ENCODE measurements at places on chromosomes 7 and 10. TPM values are rescaled to one million over a fixed set of nuclear protein-coding genes. Genes with fewer than 3 reads are reported as not detected.

GRCh38 chr7:22179442-22179879 is 177.5 kb downstream of the RAPGEF5 start:
- no peak overlapping the region for H3K27ac ChIP-seq
- no peak overlapping the region for H3K4me3 ChIP-seq
- H3K36me3 ChIP-seq, result no peaks in the 10 kb centered on the region
- no peak for DNase-seq
- H3K4me1 ChIP-seq, result peaks cover 2% of the 10 kb centered on the region
- no peaks in the 10 kb centered on the region for H3K27me3 ChIP-seq

GRCh38 chr10:5466451-5467206 is 32.7 kb downstream of the CALML5 start:
- DNase-seq, result no peak
- H3K4me3 ChIP-seq, result no peak overlapping the region
- H3K27me3 ChIP-seq, result no peaks in the 10 kb centered on the region
- no peaks in the 10 kb centered on the region for H3K4me1 ChIP-seq
- no peaks in the 10 kb centered on the region for H3K36me3 ChIP-seq

Gene CYP2E1
- 0.96 TPM for total RNA-seq

GRCh38 chr7:125126376-125126775 is 196.8 kb upstream of the POT1 start:
- H3K4me3 ChIP-seq, result no peak overlapping the region
- H3K27me3 ChIP-seq, result no peaks in the 10 kb centered on the region
- no peak overlapping the region for H3K27ac ChIP-seq
- H3K36me3 ChIP-seq, result no peaks in the 10 kb centered on the region

Gene ATP6V1F
- 155 TPM for total RNA-seq

DNA sequence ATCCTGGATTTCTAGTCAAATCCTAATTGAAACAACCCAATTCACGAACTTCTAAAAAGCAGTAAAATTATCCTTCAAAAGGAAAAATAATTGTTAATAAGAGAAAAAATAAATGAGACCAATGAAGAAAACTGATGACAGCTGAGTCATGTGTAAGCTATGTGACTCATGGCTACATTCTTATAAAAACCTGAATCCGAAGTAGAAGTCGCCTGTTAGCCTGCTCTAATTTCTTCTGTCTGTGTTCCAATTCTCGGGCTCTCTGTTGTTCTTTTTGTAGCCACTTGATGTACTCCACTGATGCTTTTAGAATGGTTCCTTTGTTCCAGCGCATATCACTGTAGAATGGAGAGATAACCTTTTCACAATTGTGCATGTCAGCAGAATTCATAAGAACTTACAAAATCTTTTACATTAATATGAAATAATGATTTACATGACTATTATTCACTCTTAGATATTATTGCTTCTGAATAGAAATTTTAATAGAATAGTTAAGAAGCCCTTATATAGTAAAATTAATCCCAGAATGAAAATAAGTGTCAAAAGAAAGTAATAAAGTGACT is 88.8 kb downstream of the TFEC start:
- no peak overlapping the region for H3K27ac ChIP-seq
- H3K36me3 ChIP-seq, result no peaks in the 10 kb centered on the region
- no peaks in the 10 kb centered on the region for H3K4me1 ChIP-seq
- DNase-seq, result no peak
- no peaks in the 10 kb centered on the region for H3K27me3 ChIP-seq
- H3K4me3 ChIP-seq, result no peak overlapping the region

GRCh38 chr7:157397731-157398691 is 61.2 kb downstream of the DNAJB6 start:
- H3K27me3 ChIP-seq, result no peaks in the 10 kb centered on the region
- H3K4me3 ChIP-seq, result no peak overlapping the region
- no peaks in the 10 kb centered on the region for H3K4me1 ChIP-seq
- H3K36me3 ChIP-seq, result peaks cover 15% of the 10 kb centered on the region
- no peak overlapping the region for H3K27ac ChIP-seq

- H3K27me3 ChIP-seq, result no peaks in the 10 kb centered on the region
- no peaks in the 10 kb centered on the region for H3K4me1 ChIP-seq
- no peak for DNase-seq
- no peak overlapping the region for H3K4me3 ChIP-seq
- H3K36me3 ChIP-seq, result no peaks in the 10 kb centered on the region
Measured at GRCh38 chr10:103564776-103565520, 71.4 kb downstream of the NEURL1 start.

Gene ASB10
- not detected for total RNA-seq

DNA sequence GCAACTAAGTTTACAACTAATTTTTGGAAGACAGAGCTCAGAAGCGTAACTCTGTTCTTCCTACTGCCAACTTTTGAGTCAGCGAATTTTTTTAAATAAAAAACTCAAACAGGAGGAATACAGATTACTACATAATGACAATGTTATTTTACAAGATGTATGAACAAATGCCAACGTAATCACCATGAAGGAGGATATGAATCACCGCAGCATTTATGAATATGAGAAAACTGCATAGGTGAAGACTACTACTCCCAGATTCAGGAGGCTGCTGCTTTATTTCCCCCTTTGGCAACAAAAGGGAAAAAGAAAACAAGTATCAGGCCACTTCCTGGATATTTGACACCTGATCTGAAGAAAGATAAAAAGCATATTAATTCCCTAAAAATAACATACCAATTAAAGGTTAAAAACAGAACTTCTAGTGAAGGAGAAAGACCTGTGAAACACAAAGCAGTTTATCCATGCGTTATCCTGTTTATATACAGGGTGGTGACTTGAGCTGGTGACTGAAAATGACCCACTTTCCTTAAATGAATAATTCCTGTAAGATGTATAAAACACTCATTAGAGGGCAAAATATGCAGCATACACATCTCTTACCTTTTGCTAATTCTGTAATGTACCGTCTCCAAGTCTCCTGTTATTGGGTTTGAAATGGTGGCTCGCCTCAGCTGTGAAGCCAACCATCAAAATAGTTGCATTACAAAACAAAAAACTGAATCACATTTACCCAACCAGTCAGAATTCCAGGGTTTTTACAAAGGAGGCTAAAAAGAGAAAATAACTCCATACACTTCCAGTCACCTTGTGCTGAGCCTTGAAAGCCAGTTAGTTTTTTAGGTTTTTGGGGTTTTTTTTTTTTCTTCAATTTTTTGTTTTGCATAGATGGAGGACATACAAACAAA is 52.0 kb downstream of the P4HA1 start:
- no peak overlapping the region for H3K27ac ChIP-seq
- H3K36me3 ChIP-seq, result peaks cover 2% of the 10 kb centered on the region
- H3K4me1 ChIP-seq, result no peaks in the 10 kb centered on the region
- no peak for DNase-seq
- H3K4me3 ChIP-seq, result no peak overlapping the region

DNA sequence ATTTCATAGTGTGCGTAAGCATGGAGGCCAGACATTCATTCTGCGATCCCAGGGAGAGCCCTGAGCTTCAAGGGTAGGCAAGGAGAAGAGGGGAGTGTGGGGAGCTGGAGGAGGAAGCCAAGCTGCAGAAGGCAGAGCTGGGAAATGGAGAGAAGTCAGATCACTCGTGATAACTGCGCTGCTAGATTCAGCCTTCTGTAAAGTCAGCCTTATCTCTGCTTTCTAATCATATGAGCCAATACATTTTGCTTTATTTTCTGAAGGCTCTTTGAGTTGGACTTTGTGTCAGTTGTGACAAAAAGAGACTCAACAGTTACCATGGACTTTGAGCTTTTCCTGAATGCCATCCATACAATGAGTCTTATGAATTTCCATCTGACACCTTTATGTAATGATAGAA is 61.7 kb upstream of the CREB5 start:
- H3K36me3 ChIP-seq, result no peaks in the 10 kb centered on the region

Gene HIBADH
- 14.2 TPM for total RNA-seq

DNA sequence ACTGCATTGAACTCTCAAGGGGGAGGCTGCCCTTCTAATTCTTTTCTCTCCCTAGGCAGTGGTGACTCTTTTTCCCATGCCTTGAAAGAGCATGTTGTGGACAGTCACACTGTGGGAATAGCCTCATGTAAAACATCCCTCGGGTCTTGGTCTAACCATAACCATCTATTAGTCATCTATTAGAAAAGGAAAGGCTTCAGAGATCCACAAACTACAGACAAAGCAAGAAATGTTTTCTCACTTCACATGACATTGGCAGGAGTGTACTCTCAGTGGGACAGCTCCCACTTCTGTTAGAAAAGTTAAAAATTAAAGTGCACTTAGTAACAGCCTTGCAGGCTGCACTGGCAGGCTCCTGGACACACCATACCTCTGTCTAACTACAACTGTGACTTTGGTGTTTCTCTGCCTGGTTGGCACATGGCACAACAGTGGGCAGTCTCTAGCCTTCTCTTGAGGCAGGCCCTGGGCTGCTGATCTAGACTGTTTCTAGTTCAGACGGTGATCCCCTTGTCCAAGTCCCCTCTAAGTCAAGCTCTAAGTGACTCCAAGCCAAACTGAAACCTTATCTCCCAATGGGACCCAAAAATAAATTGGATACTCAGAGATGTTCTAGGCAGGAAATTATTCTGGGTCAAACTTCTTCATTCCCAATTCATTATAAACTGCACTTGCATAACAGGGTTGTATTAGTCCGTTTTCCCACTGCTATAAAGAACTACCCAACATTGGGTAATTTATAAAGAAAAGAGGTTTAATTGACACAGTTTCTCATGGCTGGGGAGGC is 57.9 kb upstream of the ITGB1 start:
- no peaks in the 10 kb centered on the region for H3K4me1 ChIP-seq
- H3K4me3 ChIP-seq, result no peak overlapping the region
- no peak overlapping the region for H3K27ac ChIP-seq
- H3K36me3 ChIP-seq, result no peaks in the 10 kb centered on the region

DNA sequence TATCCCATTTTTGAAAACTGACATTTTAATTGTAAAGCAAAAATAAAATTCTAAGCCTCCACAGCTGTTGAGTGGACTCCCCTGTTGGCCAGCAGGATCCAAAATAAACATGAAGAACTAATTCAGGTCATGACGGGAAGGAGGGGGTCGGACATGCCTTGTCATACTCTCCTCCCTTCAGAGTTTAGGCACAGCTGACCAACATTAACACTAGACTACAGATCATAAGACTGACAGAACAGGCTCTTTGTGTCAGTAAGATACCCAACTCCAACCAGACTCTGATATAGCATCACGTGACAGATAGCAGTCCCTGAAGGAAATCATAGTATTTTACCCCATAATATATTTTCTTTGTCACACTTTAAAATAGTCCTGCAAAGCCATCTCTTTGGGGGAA is 20.9 kb upstream of the ZNF12 start:
- H3K36me3 ChIP-seq, result no peaks in the 10 kb centered on the region
- no peak overlapping the region for H3K4me3 ChIP-seq

- H3K27me3 ChIP-seq, result no peaks in the 10 kb centered on the region
- H3K36me3 ChIP-seq, result peaks cover 4% of the 10 kb centered on the region
- no peaks in the 10 kb centered on the region for H3K4me1 ChIP-seq
- no peak overlapping the region for H3K4me3 ChIP-seq
Measured at GRCh38 chr7:157413881-157414701, 77.3 kb downstream of the DNAJB6 start.

Gene CFAP69
- total RNA-seq, result 1.1 TPM

Gene TYW1B
- total RNA-seq, result 4.3 TPM

DNA sequence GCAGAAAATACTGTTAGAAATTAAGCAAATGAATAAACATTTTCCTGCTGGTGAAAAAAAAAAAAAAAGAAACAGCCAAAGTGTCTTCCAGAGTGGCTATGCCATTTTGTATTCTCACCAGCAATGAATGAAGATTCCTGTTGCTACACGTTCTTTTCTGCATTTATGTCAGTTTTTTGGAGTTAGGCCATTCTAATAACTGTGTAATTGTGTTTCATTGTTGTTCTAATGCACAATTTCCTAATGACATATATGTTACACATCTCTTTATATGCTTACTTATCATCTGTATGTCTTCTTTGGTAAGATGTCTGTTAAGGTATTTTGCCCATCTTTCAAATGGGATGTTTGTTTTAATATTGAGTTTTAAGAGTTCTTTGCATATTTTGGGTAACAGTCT is 213.7 kb downstream of the ITGB1 start:
- H3K4me1 ChIP-seq, result no peaks in the 10 kb centered on the region
- no peak overlapping the region for H3K27ac ChIP-seq
- no peaks in the 10 kb centered on the region for H3K27me3 ChIP-seq
- H3K4me3 ChIP-seq, result no peak overlapping the region
- no peaks in the 10 kb centered on the region for H3K36me3 ChIP-seq

DNA sequence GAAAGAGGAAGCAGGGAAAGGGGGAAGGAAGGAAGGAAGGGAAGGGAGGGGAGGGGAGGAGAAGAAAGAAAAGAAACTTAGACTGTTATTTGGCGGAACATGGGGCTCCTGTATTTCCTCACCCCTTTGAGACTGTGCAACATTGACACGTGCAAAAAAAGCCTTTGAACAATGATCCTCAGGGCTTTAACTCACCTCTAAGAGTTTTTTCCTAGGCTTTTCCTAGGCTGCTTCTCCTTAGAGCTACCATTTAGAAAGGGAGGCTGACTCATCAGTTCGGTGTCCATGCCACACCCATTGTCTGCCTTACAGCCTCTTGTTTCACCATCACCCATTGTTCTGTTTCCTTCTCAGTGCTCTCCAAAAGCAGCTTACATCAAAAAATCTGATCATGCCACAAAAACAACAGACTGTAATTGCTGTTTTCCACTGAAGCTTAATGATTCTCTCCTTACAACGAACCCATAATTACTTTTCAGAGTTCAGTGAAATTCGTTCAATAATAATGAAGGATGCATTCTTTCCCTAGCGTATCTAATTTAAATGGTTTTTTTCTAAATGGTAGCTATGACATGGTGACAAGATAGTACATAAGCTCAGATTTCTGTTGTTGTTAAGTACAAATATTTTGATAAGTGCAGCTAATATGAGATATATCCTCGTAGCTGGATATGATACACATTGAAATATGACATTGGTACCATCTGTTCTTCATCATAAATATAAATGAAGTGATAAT is 90.8 kb downstream of the PRLHR start:
- H3K4me3 ChIP-seq, result no peak overlapping the region
- no peaks in the 10 kb centered on the region for H3K4me1 ChIP-seq
- DNase-seq, result no peak
- no peaks in the 10 kb centered on the region for H3K36me3 ChIP-seq

GRCh38 chr10:26220901-26221300 is 4.3 kb downstream of the GAD2 start:
- no peaks in the 10 kb centered on the region for H3K4me1 ChIP-seq
- no peak for DNase-seq
- H3K27ac ChIP-seq, result no peak overlapping the region
- no peaks in the 10 kb centered on the region for H3K36me3 ChIP-seq
- no peak overlapping the region for H3K4me3 ChIP-seq

Gene CH25H
- not detected for total RNA-seq

- H3K36me3 ChIP-seq, result no peaks in the 10 kb centered on the region
- no peak for DNase-seq
- no peak overlapping the region for H3K27ac ChIP-seq
- H3K4me1 ChIP-seq, result no peaks in the 10 kb centered on the region
Measured at GRCh38 chr10:97150013-97150595, 35.7 kb downstream of the SLIT1 start.

Gene TDRD1
- not detected for total RNA-seq
